ENCODE measurements at places on chromosomes 3 and 15. TPM values are rescaled to one million over a fixed set of nuclear protein-coding genes. Genes with fewer than 3 reads are reported as not detected.

DMXL2 gene
- total RNA-seq = 45.9 TPM

UACA gene
- 107 TPM for total RNA-seq

DNA sequence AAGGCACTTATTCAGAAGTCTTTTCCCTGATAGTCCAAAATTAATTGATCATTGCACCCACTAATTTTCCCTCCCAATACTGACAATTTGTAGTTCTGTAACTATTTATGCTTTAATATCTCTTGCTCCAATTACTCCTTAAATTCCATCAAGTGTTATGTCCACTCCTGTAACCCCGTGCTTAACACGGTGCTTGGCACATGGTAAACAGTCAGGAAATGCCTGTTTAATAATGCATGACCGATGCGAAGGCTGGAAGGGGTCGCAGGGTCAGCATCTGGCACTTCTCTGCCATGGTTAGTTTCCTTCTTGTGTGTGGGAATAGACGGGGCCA, 553 bp upstream of the SEC22A start:
- no peak for DNase-seq
- no peaks in the 10 kb centered on the region for H3K36me3 ChIP-seq
- peak overlapping the region; percentile 95 for H3K4me3 ChIP-seq
- H3K27me3 ChIP-seq = no peaks in the 10 kb centered on the region
- H3K4me1 ChIP-seq = peaks cover 6% of the 10 kb centered on the region

NR2F2 gene
- 49.8 TPM for total RNA-seq

DNA sequence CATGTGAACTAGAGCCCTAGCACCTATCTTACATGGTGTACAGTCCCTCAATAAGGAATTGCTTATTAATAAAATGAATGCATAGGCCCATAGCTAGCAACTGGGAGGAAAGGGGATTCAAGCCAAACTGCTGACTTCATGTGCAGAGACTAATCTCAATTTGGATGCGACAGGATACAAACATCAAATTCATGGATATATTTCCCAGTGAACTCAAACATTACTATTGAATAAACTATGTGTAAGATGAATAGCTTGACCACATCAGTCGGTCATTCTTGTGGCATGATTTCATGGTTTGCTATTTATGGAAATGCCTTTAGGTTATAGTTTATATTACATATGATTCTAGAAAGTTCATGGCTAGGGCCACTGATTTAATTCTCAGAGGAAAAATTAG, 268.6 kb upstream of the SLITRK3 start:
- H3K4me1 ChIP-seq = no peaks in the 10 kb centered on the region
- H3K27ac ChIP-seq = no peak overlapping the region

DNA sequence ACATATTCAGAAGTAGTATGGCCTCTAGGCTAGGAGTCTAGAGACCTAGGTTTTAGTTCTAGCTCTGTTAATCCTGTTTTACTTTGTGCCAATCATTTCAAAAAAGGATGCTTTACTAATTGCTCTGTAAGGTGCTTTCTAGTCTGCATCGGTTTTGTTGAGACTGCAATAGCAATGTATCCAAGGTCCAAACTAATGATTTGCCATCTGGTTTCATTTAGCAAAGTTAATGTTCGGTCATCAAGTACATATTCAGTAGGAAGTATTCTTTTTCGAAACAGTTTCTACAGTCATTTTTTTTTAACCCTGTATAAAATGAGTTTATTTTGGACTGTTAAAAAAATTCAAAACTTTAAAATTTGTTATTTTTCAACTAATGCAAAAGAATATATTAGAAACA, 2.0 kb upstream of the GALK2 start:
- no peaks in the 10 kb centered on the region for H3K36me3 ChIP-seq
- no peak overlapping the region for H3K27ac ChIP-seq
- DNase-seq = no peak
- peaks cover 6% of the 10 kb centered on the region for H3K4me1 ChIP-seq

DNA sequence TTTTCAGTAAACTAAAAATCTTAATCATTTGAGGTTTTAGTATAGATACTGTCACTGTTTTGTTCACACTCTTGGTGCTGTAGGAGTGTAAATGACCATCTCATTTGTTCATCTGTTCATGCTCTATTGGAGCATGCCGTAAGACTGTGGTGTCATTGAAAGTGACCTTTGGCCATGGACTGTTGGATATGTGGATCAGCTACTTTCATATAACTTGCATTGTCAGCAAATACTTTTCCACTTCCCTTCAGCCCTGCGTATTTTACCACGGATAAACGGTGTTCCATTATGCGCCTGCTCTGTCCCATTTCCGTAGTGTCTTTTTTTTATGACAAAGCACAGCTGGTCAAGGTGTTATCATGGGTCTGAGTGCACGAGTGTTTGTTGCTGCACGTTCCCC, 32.6 kb upstream of the SENP5 start:
- no peaks in the 10 kb centered on the region for H3K4me1 ChIP-seq
- no peak overlapping the region for H3K27ac ChIP-seq
- H3K27me3 ChIP-seq = no peaks in the 10 kb centered on the region
- no peak overlapping the region for H3K4me3 ChIP-seq

GRCh38 chr15:91150502-91151160, 50.6 kb downstream of the SV2B start:
- no peak overlapping the region for H3K4me3 ChIP-seq
- H3K4me1 ChIP-seq = no peaks in the 10 kb centered on the region
- DNase-seq = no peak
- no peaks in the 10 kb centered on the region for H3K36me3 ChIP-seq
- no peak overlapping the region for H3K27ac ChIP-seq

DNA sequence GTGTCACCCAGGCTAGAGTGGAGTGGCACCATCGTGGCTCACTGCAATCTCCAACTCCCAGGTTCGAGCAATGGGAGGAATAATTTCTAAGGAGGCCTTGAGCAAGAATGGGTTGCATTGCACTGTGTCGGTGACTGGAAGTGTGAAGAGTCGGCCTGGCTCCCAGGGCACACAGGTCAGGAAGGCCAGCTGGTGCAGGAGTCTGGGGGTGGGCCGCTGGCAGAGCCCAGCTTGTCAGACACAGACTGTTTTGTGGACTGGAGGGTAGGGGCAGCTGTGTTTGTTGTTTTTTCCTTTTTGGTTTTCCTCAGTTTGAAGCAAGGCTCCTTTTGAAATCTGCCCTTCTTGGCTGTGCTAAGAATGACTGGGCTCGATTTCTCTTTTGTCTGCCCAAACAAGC, 66.2 kb downstream of the ITGA11 start:
- H3K27me3 ChIP-seq = no peaks in the 10 kb centered on the region
- peaks cover 88% of the 10 kb centered on the region for H3K4me1 ChIP-seq
- peak overlapping the region; percentile 95 for H3K27ac ChIP-seq
- no peak overlapping the region for H3K4me3 ChIP-seq

GRCh38 chr15:64525828-64526530, 65.6 kb downstream of the ZNF609 start:
- no peak overlapping the region for H3K27ac ChIP-seq
- no peaks in the 10 kb centered on the region for H3K27me3 ChIP-seq
- peaks cover 15% of the 10 kb centered on the region for H3K4me1 ChIP-seq
- H3K4me3 ChIP-seq = no peak overlapping the region
- no peaks in the 10 kb centered on the region for H3K36me3 ChIP-seq

SPESP1 gene
- total RNA-seq = 3.3 TPM

KBTBD13 gene
- total RNA-seq = 0.63 TPM

CEP152 gene
- 3.3 TPM for total RNA-seq

DNA sequence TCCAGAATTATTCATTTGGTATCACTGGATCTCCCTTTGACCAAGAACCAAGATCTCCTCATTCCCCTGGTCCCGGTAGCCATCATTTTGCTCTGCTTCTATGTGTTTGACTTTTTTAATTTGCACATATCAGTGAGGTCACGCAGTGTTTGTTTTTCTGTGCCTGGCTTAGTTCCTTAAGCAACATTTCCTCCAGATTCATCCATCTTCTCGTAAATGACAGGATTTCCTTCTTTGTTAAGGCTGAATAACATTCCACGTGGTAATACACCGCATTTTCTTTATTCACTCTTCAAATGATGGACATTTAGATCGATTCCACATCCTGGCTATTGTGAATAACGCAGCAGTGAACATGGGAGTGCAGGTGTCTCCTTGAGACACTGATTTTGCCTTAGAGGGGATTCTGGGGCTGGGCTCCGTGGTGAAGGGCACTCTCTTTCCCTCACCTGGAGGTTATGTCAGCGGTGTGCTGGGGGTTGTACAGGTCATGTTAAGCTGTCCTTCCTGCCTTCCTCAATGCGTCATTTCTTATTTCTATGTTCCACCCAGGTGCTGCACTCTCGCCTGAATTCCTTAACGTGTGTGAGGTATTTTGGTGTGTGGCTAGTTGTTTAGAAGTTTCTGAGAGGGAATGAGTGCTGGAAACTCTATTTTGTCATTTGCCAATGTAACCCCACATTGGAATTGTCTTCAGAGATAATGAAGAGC, 212.2 kb downstream of the LPP start:
- H3K36me3 ChIP-seq = no peaks in the 10 kb centered on the region
- no peak for DNase-seq
- H3K27ac ChIP-seq = peak overlapping the region; percentile 24
- no peaks in the 10 kb centered on the region for H3K27me3 ChIP-seq
- H3K4me1 ChIP-seq = peaks cover 38% of the 10 kb centered on the region
- H3K4me3 ChIP-seq = peak overlapping the region; percentile 11

OXTR gene
- total RNA-seq = 2.3 TPM

GRCh38 chr3:60207905-60208304, 1043.3 kb downstream of the FHIT start:
- no peak for DNase-seq
- H3K27ac ChIP-seq = no peak overlapping the region
- H3K27me3 ChIP-seq = no peaks in the 10 kb centered on the region
- H3K36me3 ChIP-seq = no peaks in the 10 kb centered on the region
- H3K4me1 ChIP-seq = no peaks in the 10 kb centered on the region

DNA sequence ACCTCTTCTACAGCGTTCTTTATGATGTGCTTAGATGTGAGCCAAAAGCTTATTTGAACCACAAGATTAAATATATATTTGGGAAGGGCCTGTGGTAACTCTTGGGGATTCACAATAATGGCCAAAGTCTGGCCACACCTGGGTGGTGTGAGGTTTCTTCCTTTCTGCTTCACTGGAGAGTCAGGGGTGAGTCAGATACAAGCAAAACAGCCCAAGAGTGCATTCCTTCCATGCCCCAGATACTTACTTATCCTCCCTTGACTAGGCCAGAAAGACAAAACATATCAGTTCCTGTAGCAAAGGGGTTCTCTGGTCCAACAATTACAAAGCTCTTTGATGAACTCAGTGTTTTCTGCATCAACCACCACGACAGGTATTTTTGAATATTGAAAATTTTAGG, 941 bp downstream of the ZBED2 start:
- H3K27ac ChIP-seq = no peak overlapping the region
- H3K4me3 ChIP-seq = no peak overlapping the region
- no peaks in the 10 kb centered on the region for H3K4me1 ChIP-seq
- H3K36me3 ChIP-seq = no peaks in the 10 kb centered on the region
- H3K27me3 ChIP-seq = no peaks in the 10 kb centered on the region
- no peak for DNase-seq

DNA sequence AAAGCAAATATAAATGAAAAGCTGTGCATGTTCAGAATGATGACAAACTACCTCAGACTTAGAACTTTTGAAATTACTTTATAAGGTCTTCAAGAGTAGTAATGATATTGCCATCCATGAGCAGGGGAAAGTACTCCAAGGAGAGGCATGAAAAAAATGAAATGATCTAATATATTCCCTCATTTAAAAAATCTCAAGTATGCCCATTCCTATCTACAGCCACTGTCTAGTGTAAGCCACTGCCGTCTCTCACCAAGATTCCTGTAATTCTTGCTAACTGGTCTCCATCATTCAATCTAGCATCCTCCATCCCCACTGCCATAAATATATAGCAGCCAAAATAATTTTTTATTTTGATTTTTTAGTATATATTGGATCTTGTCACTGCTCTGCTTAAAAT, 258.8 kb downstream of the PLOD2 start:
- no peaks in the 10 kb centered on the region for H3K36me3 ChIP-seq
- no peak for DNase-seq
- no peak overlapping the region for H3K4me3 ChIP-seq
- H3K27me3 ChIP-seq = no peaks in the 10 kb centered on the region
- no peak overlapping the region for H3K27ac ChIP-seq
- peaks cover 2% of the 10 kb centered on the region for H3K4me1 ChIP-seq

DNA sequence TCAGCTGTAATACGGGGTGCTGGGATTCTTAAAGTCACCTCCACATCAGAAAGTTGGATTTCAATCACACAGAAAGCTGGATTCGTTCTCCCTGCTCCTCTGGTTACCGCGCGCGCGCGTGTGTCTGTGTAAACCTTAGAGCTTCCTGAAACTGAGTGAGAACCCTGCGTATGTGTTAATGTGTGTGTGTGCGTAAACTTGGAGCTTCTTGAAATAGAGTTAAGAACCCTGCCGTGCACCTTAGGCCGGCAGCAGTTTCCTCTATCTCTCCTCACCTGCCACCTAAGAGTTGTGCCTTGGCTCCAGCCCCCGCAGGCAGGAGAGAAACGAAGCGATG, 531 bp downstream of the LZTFL1 start:
- no peaks in the 10 kb centered on the region for H3K36me3 ChIP-seq
- H3K27ac ChIP-seq = peak overlapping the region; percentile 33
- peak overlapping the region; percentile 82 for H3K4me3 ChIP-seq
- H3K4me1 ChIP-seq = peaks cover 4% of the 10 kb centered on the region
- DNase-seq = no peak

DNA sequence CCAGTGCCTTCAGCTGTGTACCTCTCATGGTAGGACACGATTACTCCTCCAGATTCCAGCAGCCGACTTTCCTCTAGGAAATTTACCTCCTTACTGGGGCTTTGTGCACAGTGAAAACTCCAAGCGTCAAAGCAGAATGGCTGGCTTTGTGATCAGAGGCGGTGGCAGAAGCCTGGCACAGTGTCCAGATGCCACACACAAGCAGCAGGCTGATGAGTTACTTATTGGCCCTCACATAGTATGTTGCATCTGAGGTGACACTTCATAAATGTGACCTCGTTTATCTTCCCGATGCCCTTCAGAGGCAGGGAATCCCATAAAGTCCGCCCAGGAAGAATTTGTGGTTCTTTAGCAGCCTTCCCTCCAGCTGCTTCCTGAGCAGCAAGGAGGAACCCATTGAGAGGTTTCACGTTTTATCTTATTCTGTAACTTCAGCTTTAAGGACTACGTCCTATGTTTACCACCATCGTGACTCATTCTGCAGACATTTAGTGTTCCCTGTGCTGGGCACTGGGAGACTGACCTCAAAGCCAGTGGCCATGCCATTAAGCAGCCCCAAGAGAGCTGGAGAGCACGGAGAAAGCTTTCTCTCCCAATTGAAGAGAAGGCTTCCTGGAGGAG, 107.1 kb upstream of the C15orf61 start:
- no peaks in the 10 kb centered on the region for H3K27me3 ChIP-seq
- no peaks in the 10 kb centered on the region for H3K36me3 ChIP-seq
- DNase-seq = no peak
- no peaks in the 10 kb centered on the region for H3K4me1 ChIP-seq
- no peak overlapping the region for H3K27ac ChIP-seq
- no peak overlapping the region for H3K4me3 ChIP-seq

THRB gene
- 65.6 TPM for total RNA-seq

GRCh38 chr15:63517202-63517601, 12.8 kb downstream of the USP3 start:
- H3K27ac ChIP-seq = no peak overlapping the region
- H3K4me1 ChIP-seq = peaks cover 43% of the 10 kb centered on the region
- no peak for DNase-seq
- H3K36me3 ChIP-seq = no peaks in the 10 kb centered on the region
